ENCODE measurements at places on chromosomes 1 and 21. TPM values are rescaled to one million over a fixed set of nuclear protein-coding genes. Genes with fewer than 3 reads are reported as not detected.

Gene OLFML3
- not detected for total RNA-seq

- peak; percentile 80 for DNase-seq
These were observed 22.9 kb upstream of the FAM20B start for GRCh38 chr1:179002552-179003345.

DNA sequence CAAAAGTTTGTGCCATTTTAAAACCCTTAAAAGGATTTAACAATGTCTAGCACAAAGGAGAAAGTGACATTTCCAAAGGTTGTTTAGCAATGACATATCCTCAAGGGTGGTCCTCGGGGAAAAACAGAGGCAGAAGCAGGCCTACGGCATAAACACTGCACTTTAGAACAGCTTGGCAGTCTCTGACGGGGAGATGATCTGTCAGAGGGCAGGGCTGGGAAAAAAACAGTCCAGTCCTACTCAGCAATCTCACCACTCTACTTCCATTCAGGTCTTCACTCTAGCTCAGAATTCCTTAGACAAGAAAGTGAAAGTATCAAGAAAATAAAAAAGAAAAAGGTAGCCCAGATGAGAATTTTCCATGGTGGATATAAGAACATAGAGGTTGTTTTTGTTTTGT, 4.1 kb downstream of the CRYZ start:
- DNase-seq: no peak

GRCh38 chr1:44501047-44501890, 96.2 kb downstream of the RNF220 start:
- DNase-seq: no peak

DNA sequence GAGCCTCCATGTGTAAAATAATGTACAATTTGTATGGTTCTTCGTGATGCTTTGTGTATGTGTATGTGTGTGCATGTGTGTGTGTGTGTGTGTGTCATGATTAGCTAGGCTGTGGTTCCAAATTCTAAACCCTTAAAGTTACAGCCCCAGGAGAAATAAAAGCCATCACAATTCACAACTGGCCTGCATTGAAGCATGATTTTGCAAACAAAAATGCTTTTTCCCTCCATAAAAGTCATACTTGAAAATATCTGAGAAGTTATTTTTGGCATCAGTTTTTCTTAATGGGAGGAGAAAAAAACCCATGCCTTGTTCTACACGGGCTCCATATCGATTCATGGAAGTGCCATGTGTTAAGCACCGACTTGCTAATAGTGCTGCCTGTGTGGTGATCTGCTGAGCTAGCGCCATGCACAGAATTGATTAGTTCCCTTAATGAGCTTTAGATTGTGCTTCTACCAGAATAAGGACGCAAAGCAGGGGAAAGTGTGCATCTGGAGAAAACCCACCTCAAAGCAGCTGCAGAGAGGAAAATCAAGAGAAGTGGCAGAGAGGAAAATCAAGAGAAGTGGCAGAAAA, 207.3 kb downstream of the DSCAM start:
- no peak for DNase-seq

GRCh38 chr1:231163830-231164427, 2.1 kb downstream of the TRIM67 start:
- DNase-seq: no peak

- no peak for DNase-seq
These were observed 502 bp upstream of the SLC35A3 start for GRCh38 chr1:99969260-99969728.

All from Caki2 (cell line).